ENCODE measurements at places on chromosomes 2 and 18.

DNA sequence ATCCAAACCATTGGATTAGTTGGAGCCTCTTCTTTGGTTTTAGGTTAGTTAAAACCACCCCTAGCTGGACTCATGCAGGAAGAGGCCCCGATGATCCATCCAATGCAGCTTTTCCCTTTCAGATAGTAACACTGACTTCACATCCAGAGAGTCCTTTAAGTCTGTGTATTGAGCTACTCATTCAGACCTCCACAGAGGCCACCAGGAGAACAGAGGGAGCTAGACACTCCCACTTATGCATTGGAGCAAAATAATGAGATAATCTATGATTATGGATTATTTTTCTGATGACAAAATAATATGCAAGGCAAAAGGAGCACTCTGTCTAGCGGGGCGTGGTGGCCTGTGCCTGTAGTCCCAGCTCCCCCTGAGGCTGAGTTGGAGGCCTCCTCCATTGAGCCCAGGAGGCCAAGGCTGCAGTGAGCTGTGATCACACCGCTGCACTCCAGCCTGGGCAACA is 1.6 kb upstream of the ROCK2 start:
- DNase-seq: no peak

DNA sequence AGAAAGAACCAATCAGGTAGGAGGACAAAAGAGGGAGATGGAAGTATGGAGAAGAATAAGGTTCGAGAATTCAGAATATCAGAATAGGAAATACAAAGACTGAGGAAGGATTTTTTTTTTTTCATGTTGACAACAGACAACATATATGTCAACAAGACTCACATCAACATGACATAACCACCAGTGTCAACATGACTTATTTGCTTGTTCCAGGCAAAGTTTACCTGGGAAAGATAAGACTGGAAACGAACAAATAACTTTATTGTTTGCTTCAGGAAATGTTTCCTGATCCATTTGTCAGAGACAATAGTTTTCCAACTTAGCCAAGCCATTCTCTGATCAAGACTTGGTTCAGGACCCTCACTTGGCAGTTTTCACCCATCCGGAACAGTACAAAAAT is 321.9 kb upstream of the NETO1 start:
- DNase-seq: no peak

DNA sequence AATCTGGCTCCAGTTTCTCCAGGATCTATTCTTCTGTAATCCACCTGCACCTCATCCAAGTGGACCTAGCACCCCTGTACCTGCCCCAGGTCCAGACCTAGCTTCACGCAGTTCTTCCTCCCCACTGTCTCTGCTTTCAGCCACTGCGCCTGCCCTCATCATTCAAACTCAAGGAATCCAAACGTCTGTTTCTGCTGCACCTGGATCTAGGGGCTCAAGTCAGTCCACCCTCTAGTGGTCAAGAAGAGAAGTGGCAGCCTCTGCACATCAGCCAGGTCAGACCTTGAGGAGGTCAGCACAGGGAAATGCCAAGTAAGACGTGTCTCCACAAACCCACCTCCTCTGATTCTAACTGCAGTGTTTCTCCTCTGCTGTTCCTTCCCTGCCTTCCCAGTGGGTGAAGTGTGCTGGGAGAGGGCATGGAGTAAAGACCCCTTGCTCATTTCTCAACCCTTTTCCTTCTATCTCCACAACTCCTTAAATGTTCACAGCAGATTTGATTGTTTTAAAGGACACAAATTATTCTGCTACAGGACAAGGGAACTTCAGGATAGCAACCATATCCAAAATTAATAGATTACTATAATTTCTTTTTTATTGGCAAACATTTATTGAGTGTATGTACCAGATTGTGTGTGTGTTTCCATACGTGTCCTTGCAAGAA is 8.6 kb upstream of the RNF152 start:
- DNase-seq: peak; percentile 45

DNA sequence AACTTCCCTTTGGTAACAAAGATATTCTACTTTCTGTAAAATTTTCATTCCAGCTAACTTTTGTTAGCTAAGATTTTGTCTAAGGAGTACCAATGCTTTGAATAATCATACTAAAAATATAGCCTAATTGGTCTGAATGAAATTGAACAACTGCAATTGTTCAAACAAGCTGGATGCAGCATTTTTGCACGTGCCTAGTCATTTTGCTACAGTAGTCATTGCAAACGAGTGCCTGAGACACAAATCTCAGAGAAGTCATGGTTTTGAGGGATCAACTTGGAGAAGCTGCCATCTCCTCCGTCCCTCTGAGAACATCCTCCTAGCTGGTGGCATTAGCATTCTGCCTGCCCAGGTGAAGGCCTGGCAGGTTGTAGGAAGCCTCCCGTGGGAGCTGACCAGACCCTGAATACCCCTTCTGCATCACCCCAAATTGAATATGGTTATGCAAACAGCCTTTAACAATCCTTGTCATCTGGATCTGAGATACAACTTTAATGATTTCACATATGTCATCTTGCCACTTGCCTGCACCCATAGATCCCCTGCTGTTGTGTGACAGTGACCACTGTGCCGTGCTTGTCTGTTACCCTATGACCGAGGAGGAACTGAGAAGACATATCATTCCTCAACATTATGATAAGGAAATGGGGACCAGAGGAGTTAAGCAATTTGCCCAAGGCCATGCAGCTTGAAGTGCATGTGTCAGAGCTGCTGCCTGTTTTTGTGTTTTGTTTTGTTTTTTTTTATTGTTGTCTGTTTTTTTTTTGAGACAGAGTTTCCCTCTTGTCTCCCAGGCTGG is 29.1 kb upstream of the MGAT4A start:
- DNase-seq: no peak

DNA sequence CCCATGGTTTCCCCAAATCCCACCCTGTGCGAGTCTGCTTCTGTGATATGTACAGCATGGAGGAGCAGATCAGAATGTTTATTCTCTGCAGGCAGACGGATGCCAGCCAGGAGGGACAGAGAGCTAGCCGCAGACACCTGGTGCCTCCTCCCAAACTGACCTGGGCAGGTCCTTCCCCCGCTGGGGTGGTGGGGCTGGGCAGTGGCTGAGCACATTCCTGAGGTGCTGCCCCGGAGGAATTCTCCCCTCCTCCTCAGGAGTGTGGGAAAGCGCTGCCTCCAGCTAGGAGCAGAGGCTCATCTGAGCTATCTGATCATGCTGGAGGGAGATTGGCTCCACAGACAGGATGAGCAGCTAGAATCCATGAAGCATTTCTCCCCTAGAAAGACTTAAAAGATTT is 21.7 kb downstream of the C2orf92 start:
- no peak for DNase-seq

- no peak for DNase-seq
Measured at GRCh38 chr2:10193851-10194820, 71.6 kb downstream of the RRM2 start.

DNA sequence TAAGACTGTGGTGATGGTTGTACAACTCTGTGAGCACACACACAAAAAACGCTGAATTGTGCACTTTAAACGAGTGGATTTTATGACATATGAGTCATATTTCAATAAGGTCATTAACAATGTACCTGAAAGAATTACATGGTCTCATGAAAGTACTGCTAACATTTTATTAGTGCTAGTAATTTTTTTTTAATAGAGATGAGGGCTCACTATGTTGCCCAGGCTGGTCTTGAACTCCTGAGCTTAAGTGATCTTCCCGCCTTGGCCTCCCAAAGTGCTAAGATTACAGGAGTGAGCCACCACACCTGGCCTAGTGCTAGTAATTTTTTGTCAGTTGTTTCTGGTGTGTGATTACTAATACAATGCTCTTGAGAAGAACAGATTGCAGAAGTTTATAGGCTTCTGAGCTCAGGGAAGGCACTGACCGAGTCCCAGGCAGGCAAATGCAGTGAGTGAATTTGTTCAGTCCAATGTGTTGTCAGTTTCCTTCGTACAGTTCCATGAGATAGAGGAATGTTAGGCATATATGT is 177.0 kb downstream of the TGIF1 start:
- DNase-seq: no peak

DNA sequence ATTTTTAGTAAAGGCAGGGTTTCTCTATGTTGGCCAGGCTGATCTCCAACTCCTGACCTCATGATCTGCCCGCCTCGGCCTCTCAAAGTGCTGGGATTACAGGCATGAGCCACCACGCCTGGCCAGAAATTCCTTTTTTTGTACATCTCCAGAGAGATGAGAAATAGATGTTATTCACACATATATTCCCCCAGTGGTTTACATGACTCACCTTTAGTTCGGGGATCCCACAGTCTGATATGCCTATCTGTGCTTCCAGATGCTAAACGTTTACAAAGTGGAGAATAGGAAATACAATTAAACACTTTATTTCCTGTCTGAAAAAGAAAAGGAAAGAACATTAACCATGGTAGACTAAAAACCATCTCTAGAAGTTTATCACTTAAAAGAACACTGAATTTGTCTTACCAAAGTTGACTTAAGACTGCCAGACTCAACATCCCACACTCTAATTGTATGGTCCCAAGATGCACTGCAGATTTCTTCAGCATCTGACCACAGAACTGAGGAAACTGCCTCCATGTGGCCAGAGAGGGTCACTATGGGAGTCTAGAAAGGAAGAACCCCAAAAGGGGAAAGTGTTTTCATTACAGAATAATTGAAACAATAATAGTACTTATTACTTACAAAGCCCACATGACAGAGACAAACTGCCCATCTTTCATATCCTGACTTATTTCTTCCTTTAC is 12.6 kb upstream of the ICA1L start:
- no peak for DNase-seq

DNA sequence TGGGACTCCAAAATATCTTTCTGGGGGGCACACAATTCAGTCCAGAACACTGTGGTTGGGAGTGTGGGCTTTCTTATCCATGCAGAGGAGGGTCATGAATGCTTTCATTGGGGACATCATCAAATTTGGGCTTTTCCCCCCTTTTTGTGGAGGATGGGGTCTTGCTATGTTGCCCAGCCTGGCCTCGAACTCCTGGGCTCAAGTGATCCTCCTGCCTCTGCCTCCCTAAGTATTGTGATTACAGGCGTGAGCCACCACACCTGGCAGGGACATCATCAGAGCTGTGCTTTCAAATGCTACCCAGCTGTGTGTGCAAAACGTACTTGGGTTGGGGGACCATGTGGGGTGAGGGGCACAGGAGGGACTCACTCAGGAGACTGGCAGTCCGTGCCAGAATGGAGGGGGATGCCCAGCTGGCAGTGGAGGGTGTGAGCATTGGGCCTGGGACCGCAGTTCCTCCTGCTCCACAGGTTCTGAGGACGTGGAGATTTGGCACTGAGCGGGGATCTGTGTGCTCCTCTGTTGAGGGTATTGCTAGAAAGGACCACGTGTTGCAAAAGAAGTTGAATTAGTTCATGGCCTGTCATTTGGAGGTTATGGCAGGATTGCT is 24.4 kb downstream of the EMILIN2 start:
- no peak for DNase-seq

GRCh38 chr2:49943944-49944778 is 789.8 kb upstream of the FSHR start:
- DNase-seq: no peak

DNA sequence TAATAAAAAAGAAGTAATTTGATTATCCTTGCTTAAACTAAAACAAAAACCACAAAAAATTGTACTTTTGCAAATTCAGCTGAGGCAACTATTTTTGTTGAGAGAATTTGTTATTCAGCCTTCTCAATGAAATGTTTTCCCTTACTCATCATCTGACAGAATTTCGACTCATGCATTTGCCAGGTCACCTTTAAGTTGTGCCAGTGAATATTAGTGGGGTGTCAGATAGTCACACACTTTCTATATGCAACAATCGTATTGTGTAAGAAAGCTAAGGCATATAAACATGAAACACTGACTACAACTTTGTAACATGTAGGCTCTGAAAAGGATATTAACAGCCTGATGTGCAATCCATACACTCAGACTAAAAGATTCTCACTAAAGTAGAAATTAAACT is 1653.1 kb upstream of the SLC39A10 start:
- no peak for DNase-seq

- DNase-seq: no peak
Measured at GRCh38 chr18:3603421-3604234, 153.7 kb downstream of the TGIF1 start.

DNA sequence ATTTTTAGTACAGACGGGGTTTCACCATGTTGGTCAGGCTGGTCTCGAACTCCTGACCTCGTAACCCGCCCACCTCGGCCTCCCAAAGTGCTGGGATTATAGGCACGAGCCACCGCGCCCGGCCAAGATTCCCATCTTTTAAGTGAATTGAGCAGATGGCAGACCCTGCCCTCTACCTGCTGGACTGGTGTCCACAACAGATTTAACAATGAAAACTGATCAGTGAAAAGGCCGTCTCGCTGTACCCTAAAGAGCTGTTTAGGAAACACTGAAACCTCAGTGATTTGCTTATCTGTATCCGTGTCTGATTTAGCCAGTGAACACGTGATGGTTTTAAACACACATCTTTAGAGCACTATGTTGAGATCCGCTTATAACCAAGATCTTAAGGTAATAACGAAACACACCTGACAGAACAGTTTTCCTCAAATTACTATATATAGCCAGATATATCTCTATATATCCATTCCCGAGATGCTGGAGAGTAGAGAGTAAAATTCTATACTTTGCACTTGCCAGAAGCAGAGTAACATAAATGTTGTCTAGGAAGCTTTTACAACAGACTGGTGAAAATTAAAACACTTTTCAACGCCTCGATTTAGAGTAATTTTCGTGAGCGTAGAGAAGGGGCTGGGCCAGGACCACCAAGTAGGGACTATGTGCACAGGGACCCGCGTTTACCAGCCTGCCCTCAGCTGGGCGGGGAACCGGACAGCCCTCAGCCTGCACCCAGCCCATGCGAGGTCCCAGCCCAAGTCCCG is 594 bp downstream of the FAM161A start:
- DNase-seq: no peak

DNA sequence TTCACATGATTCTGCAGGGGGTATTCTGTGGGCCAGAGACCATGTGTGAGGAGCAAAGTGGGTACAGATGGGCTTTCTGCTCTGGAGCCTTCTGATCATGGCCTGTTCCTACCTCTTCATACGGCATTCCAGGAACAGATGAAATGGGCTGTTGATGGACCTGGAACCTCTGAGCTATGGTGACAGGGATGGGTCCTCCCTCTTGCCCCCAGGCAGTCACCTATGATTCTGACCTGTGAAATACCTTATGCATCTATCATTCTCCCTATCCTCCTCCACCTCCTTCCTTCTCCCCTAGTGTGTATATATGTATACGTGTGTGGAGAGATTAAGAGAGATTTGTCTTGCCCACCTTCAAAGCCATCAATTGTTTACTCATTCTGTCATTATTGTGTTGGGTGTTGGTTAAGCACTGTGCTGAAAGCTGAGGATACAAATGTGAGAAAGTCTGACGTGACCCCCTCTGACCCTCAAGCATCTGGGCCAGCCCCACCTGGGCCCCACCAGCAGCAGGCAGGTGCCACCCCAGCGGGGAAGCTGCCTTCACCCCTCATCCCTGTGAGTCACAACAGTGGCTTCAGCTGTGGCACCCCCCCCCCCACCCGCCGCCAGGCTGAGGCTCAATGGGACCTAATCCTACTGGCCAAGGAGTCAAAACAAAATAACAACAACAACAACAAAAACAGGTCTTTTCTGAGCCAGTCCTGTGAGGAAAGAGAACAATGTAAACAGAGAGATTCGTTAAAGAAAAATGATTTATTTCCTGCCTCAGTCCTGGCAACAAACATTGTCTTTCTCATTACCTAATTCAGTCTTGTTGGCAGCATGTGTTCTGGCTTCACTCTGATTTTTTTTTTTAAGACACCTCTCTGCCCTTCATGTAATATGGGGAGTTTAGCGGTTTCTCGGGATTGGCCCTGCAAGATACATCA is 103.8 kb upstream of the CDC42EP3 start:
- no peak for DNase-seq

All from activated naive CD4-positive, alpha-beta T cell treated with Interleukin-2 at 50 U/mL for 16 hours (primary cell).